ENCODE measurements at places on chromosomes 6 and 20.

- no peaks in the 10 kb centered on the region for H3K27me3 ChIP-seq
- H3K36me3 ChIP-seq, result peaks cover 24% of the 10 kb centered on the region
- H3K4me3 ChIP-seq, result peak overlapping the region; percentile 72
- peak overlapping the region; percentile 60 for H3K27ac ChIP-seq
- no peak for DNase-seq
These were observed 595 bp downstream of the FKBPL start for GRCh38 chr6:32129297-32130088.

DNA sequence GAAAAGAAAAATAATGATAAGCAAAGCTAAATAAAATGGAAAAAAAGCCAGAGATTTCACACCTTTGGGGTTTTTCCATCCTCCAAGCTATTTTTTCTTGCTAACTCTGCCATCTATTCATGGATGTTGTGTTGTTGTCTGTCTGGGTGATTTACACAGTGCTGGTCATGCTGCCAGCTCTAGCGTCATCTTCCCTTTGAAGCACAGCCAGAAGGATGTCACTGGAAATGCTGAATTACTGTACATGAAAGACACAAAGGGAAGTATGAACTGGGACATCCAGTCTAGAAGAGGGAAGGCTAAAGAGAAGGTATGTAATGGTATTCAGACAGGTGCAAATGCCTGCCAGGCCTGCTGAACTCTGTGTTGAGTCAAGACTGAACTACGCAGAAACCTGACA is 241.9 kb upstream of the STXBP5 start:
- no peak for DNase-seq
- no peak overlapping the region for H3K27ac ChIP-seq
- H3K4me3 ChIP-seq, result no peak overlapping the region
- H3K27me3 ChIP-seq, result no peaks in the 10 kb centered on the region

DNA sequence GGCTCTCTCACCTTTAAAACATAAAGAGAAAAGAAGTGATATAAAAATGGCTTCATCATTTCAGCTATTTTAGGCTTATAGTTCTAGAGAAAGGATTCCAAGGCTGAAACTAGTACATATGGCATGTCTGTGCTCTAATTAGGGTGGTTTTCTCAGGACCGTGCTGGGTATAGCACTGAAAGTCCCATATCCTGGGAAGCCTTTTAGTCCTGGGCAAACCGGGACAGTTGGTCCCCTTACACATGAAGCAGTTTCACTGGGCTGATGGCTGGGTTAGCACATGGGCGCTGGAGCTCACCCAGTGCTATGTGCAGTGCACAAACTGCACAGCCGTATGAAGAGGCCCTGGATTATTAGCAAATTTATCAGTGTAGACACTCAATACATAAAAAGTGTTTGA is 110.5 kb downstream of the SGK1 start:
- H3K4me3 ChIP-seq, result no peak overlapping the region
- no peak for DNase-seq
- H3K27me3 ChIP-seq, result no peaks in the 10 kb centered on the region

DNA sequence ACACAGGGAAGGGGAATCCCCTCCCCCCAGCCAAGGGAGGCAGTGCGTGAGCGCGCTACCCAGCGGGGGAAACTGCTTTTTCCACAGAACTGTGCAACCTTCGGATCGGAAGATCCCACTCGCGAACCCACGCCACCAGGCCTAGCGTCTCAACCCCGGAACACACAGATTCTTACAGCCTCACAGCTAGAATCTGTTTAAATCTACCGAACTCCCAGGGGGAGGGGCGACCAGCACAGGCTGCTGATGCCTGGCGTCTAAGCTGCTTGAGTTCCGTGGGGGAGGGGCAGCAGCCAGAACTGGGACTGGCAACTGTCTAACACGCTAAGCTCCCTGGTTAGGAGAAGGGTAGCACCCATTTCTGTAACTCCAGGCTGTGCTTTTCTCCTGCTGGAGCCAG is 217.3 kb upstream of the TENT5A start:
- no peaks in the 10 kb centered on the region for H3K36me3 ChIP-seq
- no peaks in the 10 kb centered on the region for H3K27me3 ChIP-seq
- no peaks in the 10 kb centered on the region for H3K4me1 ChIP-seq
- no peak overlapping the region for H3K4me3 ChIP-seq

DNA sequence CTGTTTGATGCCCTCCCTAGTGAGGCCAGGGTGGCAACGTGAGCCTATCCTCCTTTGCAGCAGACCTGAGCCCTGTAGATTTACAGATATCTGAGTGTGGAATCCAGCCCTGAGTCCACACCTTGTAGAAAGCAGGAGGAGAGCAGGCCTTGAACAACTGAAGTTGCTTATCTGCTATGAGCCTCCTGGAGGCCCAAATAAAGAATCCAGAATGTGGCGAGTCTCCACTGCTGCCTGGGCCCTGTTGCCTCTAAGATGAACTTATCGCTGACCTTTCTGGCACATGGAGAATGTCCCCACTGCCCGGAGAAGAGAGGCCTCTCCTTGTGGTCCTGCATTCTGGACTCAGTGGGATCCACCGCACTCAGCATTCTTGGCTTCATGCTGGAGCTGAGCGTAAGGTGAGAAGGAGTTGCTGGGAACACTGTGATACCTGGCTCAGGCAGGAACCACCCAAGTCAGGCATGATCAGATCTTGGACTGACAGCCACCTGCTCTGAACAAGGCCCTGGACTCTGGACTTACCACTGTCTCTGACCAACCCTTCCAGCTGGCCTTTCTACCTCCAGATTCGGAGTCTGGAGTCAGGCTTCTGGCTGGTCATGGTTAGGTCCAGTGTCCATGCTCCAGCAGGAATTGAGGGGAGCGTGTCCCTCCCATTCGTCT is 5.8 kb upstream of the MANBAL start:
- peaks cover under 1% of the 10 kb centered on the region for H3K4me1 ChIP-seq
- no peaks in the 10 kb centered on the region for H3K27me3 ChIP-seq
- DNase-seq, result no peak
- no peak overlapping the region for H3K4me3 ChIP-seq
- no peaks in the 10 kb centered on the region for H3K36me3 ChIP-seq

DNA sequence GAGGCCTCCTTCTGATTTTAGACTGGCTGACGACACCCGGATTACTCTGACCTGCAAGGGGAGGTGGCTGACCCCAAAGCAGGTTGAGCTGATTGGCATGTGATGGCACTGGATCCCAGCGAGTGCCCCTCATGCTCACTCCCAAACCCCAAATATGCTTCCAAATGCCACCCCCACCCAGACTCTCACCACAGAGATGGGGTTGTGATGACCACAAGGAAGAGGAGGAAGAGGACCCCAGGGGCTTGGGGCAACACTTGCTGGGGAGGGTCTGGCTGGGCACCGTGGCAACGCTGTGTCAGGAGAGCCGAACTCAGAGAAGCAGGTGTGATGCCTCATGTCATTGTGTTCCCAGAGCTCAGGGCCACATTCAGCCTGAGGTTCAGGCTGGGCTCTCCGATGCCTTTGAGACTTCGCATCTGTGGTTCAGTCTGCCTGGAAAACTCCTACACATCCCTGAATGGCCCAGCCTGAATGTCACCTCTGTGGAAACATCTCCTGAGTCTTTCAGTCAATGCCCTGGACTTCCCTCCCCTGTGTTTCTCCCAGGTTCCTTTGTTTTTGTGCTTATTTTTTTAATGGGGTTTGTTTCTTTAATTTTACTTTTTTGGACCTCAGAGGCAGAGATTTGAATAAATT is 169.1 kb upstream of the PMEPA1 start:
- no peaks in the 10 kb centered on the region for H3K36me3 ChIP-seq
- no peak overlapping the region for H3K27ac ChIP-seq
- H3K4me3 ChIP-seq, result no peak overlapping the region
- H3K4me1 ChIP-seq, result no peaks in the 10 kb centered on the region

DNA sequence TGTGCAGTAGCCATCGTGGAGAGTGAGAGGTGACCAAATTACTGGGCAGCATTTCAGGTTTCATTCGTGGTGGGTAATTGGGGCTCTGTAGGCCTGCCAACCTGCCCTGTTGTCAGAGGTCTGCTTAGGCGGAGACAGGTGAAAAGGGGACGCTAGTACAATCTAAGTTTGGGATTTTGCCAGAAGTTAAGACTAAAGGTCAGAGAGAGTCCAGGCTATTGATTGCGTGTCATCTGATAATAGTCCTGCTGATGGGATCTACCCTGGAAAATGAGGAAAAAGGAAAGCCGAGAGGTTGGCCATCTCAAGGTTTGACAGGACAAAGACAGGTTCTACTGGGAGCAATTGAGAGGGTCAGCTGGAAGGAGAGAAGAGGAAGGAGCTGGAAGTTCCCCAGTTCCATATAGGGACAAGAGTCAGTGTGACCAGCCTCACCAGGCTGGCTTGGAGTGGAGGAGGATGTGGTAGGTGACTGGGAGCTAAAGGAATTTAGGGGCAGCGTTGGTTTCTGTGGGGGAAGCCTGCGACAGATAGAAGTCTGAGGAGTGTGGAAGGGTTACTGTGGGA is 10.9 kb downstream of the ARFGEF2 start:
- H3K27me3 ChIP-seq, result no peaks in the 10 kb centered on the region
- no peak overlapping the region for H3K4me3 ChIP-seq
- H3K36me3 ChIP-seq, result no peaks in the 10 kb centered on the region
- no peak overlapping the region for H3K27ac ChIP-seq
- DNase-seq, result no peak

GRCh38 chr6:128244751-128245405 is 275.5 kb downstream of the PTPRK start:
- H3K27ac ChIP-seq, result no peak overlapping the region
- H3K4me3 ChIP-seq, result no peak overlapping the region
- H3K4me1 ChIP-seq, result no peaks in the 10 kb centered on the region
- DNase-seq, result no peak

DNA sequence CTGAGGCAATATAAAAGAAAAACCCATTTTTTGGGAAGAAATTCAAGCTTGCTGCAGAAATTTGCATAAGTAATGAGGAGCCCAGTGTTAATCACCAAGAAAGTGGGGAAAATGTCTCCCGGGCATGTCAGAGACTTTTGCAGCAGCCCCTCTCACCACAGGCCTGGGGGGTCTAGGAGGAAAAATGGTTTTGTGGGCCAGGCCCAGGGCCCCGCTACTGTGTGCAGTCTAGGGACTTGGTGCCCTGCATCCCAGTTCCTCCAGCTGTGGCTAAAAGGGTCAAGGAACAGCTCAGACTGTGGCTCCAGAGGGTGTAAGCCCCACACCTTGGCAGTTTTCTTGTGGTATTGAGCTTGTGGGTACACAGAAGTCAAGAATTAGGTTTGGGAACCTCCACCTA is 209.7 kb downstream of the HDGFL1 start:
- no peaks in the 10 kb centered on the region for H3K4me1 ChIP-seq
- no peak for DNase-seq
- H3K27me3 ChIP-seq, result no peaks in the 10 kb centered on the region
- no peak overlapping the region for H3K27ac ChIP-seq

GRCh38 chr6:119215309-119215708 is 134.3 kb downstream of the MAN1A1 start:
- no peak for DNase-seq
- no peak overlapping the region for H3K4me3 ChIP-seq
- no peaks in the 10 kb centered on the region for H3K4me1 ChIP-seq

DNA sequence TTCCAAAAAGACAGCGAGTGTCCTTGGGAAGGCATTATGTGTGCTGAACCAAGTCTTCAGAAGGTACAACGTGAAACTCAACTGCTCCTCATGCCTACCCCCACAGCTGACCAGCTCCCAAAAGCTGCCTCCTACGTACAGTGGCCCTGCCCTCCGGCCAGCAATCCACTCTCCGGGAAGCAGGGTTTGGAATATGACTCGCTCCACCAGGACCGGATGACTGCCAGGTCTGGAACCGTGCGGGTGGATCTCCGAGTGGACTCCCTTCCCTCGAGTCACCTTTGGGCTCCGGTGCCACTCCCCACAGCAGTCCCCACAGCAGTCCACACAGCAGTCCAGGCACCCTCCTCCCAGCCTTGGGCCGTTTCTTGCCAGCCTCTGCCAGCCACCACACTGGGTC is 4.3 kb downstream of the ZBTB46 start:
- no peaks in the 10 kb centered on the region for H3K36me3 ChIP-seq
- H3K4me3 ChIP-seq, result no peak overlapping the region
- peaks cover 42% of the 10 kb centered on the region for H3K27me3 ChIP-seq
- no peak overlapping the region for H3K27ac ChIP-seq
- DNase-seq, result no peak

- DNase-seq, result no peak
- no peak overlapping the region for H3K27ac ChIP-seq
- H3K4me1 ChIP-seq, result peaks cover 37% of the 10 kb centered on the region
- H3K27me3 ChIP-seq, result no peaks in the 10 kb centered on the region
- H3K36me3 ChIP-seq, result no peaks in the 10 kb centered on the region
- H3K4me3 ChIP-seq, result no peak overlapping the region
These were observed 4.1 kb downstream of the SLC23A2 start for GRCh38 chr20:4997222-4997621.

DNA sequence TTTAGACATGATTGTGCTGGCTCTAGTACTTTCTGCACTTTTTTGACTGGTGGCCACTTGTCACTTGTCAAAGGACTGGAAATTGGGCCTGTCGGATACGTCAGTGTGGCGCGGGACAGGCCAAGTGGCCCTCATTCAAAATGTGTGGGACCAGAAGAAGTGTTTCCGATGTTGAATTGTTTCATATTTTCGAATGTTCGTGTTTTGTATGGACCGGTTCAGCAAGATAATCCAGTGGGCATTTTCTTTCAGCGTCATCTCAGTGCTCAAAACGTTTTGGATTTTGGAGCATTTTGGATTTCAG is 3.5 kb downstream of the KIF25 start:
- H3K4me1 ChIP-seq, result no peaks in the 10 kb centered on the region
- H3K27ac ChIP-seq, result no peak overlapping the region
- H3K4me3 ChIP-seq, result no peak overlapping the region
- no peaks in the 10 kb centered on the region for H3K36me3 ChIP-seq
- no peaks in the 10 kb centered on the region for H3K27me3 ChIP-seq

GRCh38 chr20:22346716-22347115 is 237.7 kb downstream of the FOXA2 start:
- DNase-seq, result no peak
- no peaks in the 10 kb centered on the region for H3K27me3 ChIP-seq
- no peak overlapping the region for H3K4me3 ChIP-seq
- no peaks in the 10 kb centered on the region for H3K36me3 ChIP-seq
- no peaks in the 10 kb centered on the region for H3K4me1 ChIP-seq

- H3K27me3 ChIP-seq, result no peaks in the 10 kb centered on the region
- peak overlapping the region; percentile 23 for H3K27ac ChIP-seq
- H3K36me3 ChIP-seq, result peaks cover 54% of the 10 kb centered on the region
- H3K4me3 ChIP-seq, result no peak overlapping the region
- H3K4me1 ChIP-seq, result peaks cover 17% of the 10 kb centered on the region
These were observed 87.5 kb downstream of the SYNJ2 start for GRCh38 chr6:158068893-158069799.

DNA sequence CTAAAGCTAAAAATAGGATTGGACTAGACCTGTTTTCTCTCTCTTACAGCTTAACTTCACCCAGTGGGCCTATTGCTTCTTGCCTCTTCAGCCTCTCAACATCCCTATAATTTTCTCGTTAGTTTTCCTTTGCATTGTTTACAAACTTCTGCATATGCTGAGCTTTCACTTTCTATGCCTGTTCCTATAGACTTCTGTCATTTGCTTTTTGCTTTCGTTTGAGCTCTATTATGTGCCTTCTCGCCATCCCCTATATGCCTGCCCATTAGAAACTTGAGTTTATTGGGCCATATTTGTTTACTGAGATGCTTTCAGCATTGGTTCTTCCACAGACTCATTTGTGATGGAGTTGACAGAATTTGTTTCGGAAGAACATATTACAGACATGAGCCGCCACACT is 40.9 kb downstream of the NCOA7 start:
- no peak overlapping the region for H3K4me3 ChIP-seq
- no peak for DNase-seq
- no peak overlapping the region for H3K27ac ChIP-seq

All from CD4-positive, alpha-beta T cell (primary cell).